MCF 10A (cell line): ENCODE measurements at places on chromosomes 12 and 14. TPM values are rescaled to one million over a fixed set of nuclear protein-coding genes. Genes with fewer than 3 reads are reported as not detected.

- no peak overlapping the region for H3K4me3 ChIP-seq
- H3K27ac ChIP-seq = no peak overlapping the region
- no peak for DNase-seq
- no peaks in the 10 kb centered on the region for H3K36me3 ChIP-seq
- no peaks in the 10 kb centered on the region for H3K4me1 ChIP-seq
Observed at GRCh38 chr12:54765652-54766051, 88.7 kb upstream of the MUCL1 start.

DNA sequence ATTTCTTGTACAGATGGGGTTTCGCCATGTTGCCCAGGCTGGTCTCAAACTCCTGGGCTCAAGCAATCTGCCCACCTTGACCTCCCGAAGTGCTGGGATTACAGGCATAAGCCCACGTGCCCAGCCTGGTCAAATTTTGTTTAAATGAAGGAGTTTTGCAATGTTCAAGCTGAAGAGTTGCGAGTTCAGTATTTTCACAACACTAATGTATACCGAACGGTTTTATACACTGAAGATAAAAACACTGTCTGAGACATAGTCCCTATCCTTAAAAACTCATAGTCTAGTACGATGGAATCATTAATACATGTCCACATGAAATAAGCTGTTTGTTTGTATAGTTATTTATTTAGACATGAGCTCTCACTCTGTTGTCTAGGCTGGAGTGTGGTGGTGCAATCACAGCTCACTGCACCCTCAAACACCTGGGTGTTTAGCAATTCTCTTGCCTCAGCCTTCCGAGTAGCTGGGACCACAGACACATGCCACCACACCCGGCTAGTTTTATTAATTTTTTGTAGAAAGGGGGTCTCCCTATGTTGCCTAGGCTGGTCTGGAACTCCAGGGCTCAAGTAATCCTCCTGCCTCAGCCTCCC is 15.4 kb downstream of the TRAPPC6B start:
- H3K36me3 ChIP-seq = peaks cover 56% of the 10 kb centered on the region
- no peak overlapping the region for H3K4me3 ChIP-seq
- DNase-seq = no peak
- H3K27ac ChIP-seq = no peak overlapping the region
- H3K27me3 ChIP-seq = no peaks in the 10 kb centered on the region

DNA sequence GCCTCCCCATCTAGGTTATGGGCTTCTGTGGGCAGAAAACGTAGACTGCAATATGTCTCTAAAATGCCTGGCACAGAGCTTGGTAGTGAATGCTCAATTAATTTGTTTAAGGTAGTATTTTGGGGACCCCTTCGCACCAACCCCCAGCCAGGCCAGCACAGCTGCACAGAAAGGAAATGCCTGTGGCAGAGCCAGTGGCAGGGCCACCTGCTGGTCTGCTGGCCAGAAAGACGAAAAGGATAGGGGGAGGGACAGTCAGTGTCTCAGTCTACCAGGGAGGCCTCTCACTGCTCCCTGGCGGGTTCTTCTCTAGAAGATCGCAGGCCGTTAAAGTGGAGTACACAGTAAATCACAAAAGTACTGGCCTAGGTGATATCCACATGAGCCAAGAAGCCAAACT is 3.5 kb downstream of the RAB15 start:
- DNase-seq = no peak
- H3K27me3 ChIP-seq = no peaks in the 10 kb centered on the region
- H3K4me3 ChIP-seq = no peak overlapping the region
- no peak overlapping the region for H3K27ac ChIP-seq
- H3K4me1 ChIP-seq = no peaks in the 10 kb centered on the region
- H3K36me3 ChIP-seq = no peaks in the 10 kb centered on the region

GRCh38 chr14:61609884-61610283 is 85.4 kb upstream of the HIF1A start:
- H3K27ac ChIP-seq = peak overlapping the region; percentile 17
- H3K36me3 ChIP-seq = no peaks in the 10 kb centered on the region
- H3K27me3 ChIP-seq = no peaks in the 10 kb centered on the region
- no peak for DNase-seq
- H3K4me3 ChIP-seq = no peak overlapping the region
- peaks cover 15% of the 10 kb centered on the region for H3K4me1 ChIP-seq

DNA sequence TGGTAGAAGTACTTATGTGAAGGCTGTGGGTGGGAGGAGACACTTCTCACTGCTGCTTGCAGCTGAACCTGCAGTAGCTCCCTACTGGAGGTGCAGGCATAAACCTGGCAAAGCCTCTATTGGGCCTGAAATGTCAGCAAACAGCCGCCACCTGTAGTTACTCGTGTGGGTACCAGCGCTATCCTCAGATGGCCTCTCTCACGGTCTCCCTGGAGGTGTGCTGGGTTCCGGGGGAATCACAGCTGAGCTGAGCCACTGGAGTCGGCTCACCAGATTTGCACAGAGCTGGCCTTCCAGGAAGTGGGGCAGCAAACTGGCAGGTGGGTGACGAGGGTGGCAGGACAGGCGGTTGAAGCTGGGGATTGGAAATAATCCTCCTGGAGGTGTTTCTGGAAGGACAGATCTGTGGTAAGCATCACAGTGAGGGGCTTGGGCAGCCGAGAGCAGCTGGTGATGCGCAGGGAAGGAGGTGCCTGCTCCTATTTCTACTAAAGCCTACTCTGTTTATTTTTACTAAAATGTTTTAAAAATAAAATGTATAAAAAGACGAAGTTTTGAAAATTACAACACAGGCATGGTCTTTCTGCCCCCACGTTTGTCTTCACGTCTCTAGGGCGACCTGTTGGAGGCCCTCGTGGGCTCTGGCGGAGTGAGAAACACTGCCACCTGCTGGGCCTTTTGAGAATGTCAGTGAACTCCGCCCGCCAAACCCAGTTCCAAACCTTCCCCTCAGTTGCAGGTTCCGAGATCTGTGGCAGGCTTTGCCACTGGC is 67.8 kb upstream of the PLEKHG3 start:
- H3K27ac ChIP-seq = no peak overlapping the region
- DNase-seq = peak; percentile 68
- peaks cover 5% of the 10 kb centered on the region for H3K36me3 ChIP-seq
- peaks cover 17% of the 10 kb centered on the region for H3K4me1 ChIP-seq

- no peak overlapping the region for H3K4me3 ChIP-seq
- no peak overlapping the region for H3K27ac ChIP-seq
- peaks cover 20% of the 10 kb centered on the region for H3K27me3 ChIP-seq
- no peak for DNase-seq
- no peaks in the 10 kb centered on the region for H3K4me1 ChIP-seq
Observed at GRCh38 chr14:59182641-59183040, 5.8 kb upstream of the DAAM1 start.

DNA sequence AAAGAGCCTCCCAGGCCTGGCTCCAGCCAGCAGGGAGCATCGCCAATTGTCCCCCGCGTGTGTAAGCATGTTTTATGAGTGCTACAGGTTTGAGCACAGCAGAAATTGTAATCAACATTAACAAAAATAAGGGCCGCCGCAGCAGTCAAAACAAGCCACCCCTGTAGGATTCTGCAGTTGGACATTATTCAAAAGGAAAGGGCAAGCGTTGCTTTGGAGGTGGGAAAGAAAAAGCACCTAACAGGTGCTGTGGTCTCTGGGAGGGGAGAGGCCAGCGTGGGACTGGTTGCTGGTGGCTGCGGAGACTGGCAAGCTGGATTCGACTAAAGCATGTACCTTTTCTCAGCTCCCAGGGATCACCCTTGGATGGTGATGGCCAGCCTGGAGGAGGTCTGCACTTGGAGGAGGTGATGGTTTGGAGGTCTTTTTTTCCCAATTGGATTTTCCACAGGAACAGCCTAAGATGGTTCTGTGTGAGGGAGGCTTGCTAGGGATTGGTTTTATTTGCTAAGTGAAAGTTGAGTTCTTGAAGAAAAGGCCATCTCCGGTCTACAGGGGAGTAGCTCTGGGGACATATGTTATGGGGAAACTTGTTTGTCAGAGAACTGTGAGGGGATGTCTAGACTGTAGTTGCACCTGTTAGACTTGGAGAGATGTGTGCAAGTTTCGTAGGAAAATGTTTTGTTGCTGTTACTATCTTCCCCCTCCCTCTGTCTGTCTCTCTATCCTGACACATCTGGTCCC is 2.0 kb downstream of the DYRK2 start:
- peak; percentile 7 for DNase-seq
- H3K27ac ChIP-seq = peak overlapping the region; percentile 76
- peak overlapping the region; percentile 91 for H3K4me3 ChIP-seq
- H3K27me3 ChIP-seq = no peaks in the 10 kb centered on the region
- H3K4me1 ChIP-seq = peaks cover 41% of the 10 kb centered on the region

- H3K27ac ChIP-seq = peak overlapping the region; percentile 83
- H3K27me3 ChIP-seq = no peaks in the 10 kb centered on the region
- no peaks in the 10 kb centered on the region for H3K4me1 ChIP-seq
Observed at GRCh38 chr12:57726151-57726883, 12.2 kb downstream of the AGAP2 start.

- no peak overlapping the region for H3K27ac ChIP-seq
- H3K4me3 ChIP-seq = no peak overlapping the region
- no peaks in the 10 kb centered on the region for H3K4me1 ChIP-seq
- DNase-seq = peak; percentile 14
- H3K36me3 ChIP-seq = peaks cover 34% of the 10 kb centered on the region
- no peaks in the 10 kb centered on the region for H3K27me3 ChIP-seq
Observed at GRCh38 chr12:121287267-121287954, 9.1 kb downstream of the CAMKK2 start.

- H3K27me3 ChIP-seq = no peaks in the 10 kb centered on the region
- peaks cover 7% of the 10 kb centered on the region for H3K36me3 ChIP-seq
- peak overlapping the region; percentile 99 for H3K27ac ChIP-seq
- peaks cover 21% of the 10 kb centered on the region for H3K4me1 ChIP-seq
- peak overlapping the region; percentile 88 for H3K4me3 ChIP-seq
- no peak for DNase-seq
Observed at GRCh38 chr12:10211101-10211939, 1.4 kb upstream of the GABARAPL1 start.

DNA sequence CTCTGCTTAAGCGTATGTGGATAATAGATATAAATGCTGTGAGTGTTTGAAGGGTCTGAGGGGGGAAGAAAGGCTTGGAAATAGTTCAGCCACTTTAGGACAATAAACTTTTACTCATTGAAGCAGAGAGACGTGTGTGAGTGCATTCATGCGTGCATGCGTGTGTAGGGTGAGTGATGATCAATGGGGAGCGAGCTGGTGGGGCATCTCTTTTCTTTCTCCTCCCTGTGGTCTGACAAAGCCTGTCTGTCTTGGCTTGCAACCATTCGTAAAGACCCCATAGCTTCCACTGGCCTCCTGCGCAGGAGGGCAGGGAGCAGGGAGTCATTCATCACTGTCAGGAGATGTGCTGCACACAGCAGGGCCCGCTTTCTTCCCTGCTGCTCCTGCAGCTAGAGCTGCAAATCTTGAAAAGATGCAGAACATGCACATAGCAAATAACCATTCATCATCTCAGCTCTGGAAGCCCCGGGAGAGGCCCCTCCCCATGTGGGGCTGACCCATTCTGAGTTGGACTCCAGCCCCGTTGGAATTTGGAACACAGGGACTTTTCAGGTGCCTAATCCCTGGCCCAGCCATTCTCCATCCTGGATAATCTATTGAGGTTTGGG is 223.2 kb downstream of the PPM1H start:
- H3K4me1 ChIP-seq = peaks cover 12% of the 10 kb centered on the region
- DNase-seq = no peak
- H3K27ac ChIP-seq = no peak overlapping the region
- no peaks in the 10 kb centered on the region for H3K27me3 ChIP-seq
- H3K4me3 ChIP-seq = no peak overlapping the region

GRCh38 chr12:30582943-30583342 is 112.7 kb downstream of the IPO8 start:
- H3K4me3 ChIP-seq = no peak overlapping the region
- no peaks in the 10 kb centered on the region for H3K4me1 ChIP-seq
- peak; percentile 2 for DNase-seq
- H3K27me3 ChIP-seq = no peaks in the 10 kb centered on the region

DNA sequence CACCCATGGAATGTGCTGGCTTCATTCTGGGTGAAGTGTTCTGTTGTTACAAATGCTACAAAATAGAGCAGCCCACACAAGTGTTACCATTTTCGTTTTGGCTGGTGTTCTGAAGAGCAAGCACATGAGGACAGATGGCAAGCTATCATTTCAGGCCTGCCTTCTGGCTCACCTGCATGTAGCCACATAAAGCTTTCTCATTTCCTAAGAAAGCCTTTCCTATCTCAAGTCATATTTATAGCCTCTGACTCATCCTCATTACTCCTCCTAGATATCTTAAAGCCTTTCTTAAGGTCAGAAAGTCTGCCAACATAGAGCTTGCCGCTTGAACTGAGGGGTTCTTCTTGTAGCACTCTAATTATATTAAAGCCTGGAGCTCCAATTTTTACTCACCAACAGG is 89.0 kb downstream of the PTPRR start:
- peak; percentile 36 for DNase-seq
- no peak overlapping the region for H3K4me3 ChIP-seq
- H3K27ac ChIP-seq = no peak overlapping the region
- H3K27me3 ChIP-seq = no peaks in the 10 kb centered on the region

GRCh38 chr12:132131229-132131628 is 12.9 kb downstream of the DDX51 start:
- H3K27ac ChIP-seq = no peak overlapping the region
- DNase-seq = no peak
- no peaks in the 10 kb centered on the region for H3K27me3 ChIP-seq

DNA sequence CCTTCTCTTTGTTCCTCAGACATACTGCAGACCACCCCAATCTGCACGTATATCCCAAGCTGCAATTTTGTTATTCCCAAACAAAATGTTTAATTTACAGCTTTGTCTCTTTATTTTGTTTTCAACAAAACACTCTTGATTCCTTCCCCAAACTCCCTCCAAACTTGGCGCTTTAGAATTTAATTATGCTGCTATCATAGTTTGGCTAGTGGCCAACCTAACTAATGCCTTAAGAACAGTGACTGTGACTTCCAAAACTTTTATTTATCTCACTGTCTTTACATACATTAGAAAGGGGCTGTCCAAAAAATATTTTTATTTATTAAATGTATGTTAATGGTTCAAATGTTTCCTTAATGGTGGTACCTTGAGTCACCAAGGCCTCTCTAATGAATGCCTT is 7.1 kb downstream of the TMBIM4 start:
- H3K27ac ChIP-seq = no peak overlapping the region
- no peaks in the 10 kb centered on the region for H3K27me3 ChIP-seq
- DNase-seq = no peak
- peaks cover 6% of the 10 kb centered on the region for H3K4me1 ChIP-seq

- DNase-seq = no peak
- H3K4me3 ChIP-seq = no peak overlapping the region
- H3K36me3 ChIP-seq = peaks cover 6% of the 10 kb centered on the region
- H3K4me1 ChIP-seq = no peaks in the 10 kb centered on the region
Observed at GRCh38 chr12:97246368-97246767, 216.2 kb upstream of the RMST start.

DNA sequence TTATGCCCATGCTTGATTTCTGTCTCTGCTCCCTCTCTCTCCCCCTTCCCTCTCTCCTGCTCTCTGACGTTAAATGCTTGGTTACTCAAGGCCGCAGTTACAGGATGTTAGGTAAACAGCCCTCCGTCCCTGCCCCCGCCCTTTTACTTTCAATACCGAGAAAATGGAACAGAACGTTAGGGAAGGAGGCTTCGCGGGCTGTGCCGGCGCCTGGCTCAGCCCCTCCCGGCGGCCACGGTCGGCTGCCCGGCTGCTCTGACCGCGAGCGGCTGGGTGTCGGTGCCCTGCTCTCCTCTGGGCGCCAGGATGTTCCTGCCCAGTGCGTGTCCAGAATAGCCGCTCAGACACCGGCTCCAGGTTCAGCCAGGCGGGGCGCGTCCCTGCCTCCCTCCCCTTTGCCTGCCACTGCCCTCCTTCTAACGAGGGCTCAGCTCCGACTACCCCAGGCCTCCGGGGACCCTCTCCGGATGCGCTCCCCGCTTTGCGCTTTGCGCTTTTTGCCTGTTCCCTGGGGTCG is 166.1 kb downstream of the ADCK1 start:
- no peak overlapping the region for H3K4me3 ChIP-seq
- H3K27me3 ChIP-seq = no peaks in the 10 kb centered on the region
- H3K36me3 ChIP-seq = no peaks in the 10 kb centered on the region
- no peak overlapping the region for H3K27ac ChIP-seq

Gene RIPK3
- total RNA-seq = not detected in 2 replicates

Gene TAS2R31
- 1.9 and 2.0 TPM in 2 replicates for total RNA-seq

Gene CEBPE
- not detected in 2 replicates for total RNA-seq

Gene MIS18BP1
- 24.2 and 31.6 TPM in 2 replicates for total RNA-seq

Gene IAPP
- total RNA-seq = not detected in 2 replicates
